ENCODE measurements at places on chromosomes 4 and X. TPM values are rescaled to one million over a fixed set of nuclear protein-coding genes. Genes with fewer than 3 reads are reported as not detected.

ARHGAP36 gene
- total RNA-seq, result not detected

- no peak for DNase-seq
Observed at GRCh38 chr4:164779811-164780216, 25.9 kb downstream of the SMIM31 start.

DNA sequence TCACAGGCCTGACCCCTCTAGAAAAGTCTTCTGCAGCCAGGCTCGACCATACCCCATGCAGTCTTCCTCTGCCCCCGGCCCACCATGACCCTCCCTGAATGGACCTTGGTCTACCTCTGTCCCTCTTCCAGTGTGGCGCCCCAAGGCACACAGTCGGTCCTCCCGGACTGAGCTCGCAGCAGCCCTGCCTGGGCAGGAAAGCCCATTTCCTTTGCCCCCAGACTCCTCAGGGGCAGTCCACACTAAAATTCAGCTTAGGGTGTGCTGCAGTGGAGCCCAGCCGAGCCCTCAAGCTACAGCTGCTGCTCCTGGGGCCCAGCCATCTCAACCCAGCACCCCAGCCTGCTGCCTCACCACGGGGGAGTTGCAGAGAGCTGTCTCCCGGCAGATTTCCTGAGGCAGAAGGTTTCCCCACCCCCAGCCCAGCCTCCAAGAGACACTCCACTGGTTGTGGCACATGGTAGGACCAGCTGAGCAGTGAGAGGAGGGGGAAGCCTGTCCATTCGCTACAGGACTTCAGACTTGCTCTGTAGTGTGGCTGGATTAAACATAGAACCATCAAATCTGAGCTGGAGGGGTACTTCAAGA is 37.5 kb upstream of the IQSEC2 start:
- DNase-seq, result no peak

- no peak for DNase-seq
Observed at GRCh38 chr4:84750260-84750959, 167.5 kb downstream of the CDS1 start.

DNA sequence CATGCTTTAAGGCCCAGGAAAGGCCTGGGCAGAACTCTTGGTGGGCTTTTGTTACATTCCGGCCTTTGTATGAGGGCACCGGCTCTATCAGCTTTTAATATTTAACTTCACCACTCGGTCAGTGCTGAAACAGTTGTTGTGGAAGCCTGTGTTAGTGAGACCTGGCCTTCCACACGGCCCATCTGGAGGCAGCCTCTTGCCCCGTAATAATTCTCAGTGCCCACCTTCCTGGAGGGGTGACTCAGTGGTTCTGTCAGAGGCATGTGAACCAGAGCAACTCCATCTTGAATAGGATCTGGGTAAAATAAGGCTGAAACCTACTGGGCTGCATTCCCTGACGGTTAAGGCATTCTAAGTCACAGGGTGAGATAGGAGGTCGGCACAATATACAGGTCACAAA is 162.0 kb upstream of the STS start:
- DNase-seq, result no peak
